ENCODE measurements at places on chromosomes 2 and 18.

GRCh38 chr18:991441-991840, 86.8 kb downstream of the ADCYAP1 start:
- ATAC-seq, result no peak

- no peak for ATAC-seq
Observed at GRCh38 chr18:63596964-63597363, 9.8 kb downstream of the SERPINB13 start.

DNA sequence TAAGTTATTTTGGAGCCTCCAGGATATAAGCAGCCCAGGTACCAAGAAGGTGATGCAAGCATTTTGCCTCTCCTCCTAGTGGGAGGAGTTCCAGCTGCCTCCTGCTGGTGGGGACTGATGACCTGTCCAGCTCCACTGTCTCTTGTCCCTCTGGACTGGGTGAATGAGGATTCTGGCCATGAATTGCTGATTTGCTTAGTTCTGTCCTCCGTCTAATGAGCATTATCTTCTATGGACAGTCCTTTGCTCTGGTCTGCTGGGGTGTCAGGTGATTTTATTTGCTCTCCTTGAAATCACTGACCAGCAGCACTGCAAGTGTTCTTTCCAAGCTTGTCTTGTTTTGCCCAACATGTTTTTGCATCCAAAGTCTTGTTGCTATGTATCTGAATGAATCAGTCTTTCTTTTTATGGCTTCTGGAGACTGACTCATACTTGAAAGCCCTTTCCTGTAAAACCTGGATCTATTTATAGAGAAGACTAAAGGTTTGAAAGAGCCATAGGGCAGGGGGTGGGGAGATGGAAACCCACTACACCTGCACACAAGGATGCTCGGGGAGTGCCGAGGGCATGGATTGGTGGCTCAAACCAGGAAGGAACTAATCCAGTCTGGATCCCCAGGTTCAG, 40.5 kb upstream of the EFHD1 start:
- ATAC-seq, result no peak

DNA sequence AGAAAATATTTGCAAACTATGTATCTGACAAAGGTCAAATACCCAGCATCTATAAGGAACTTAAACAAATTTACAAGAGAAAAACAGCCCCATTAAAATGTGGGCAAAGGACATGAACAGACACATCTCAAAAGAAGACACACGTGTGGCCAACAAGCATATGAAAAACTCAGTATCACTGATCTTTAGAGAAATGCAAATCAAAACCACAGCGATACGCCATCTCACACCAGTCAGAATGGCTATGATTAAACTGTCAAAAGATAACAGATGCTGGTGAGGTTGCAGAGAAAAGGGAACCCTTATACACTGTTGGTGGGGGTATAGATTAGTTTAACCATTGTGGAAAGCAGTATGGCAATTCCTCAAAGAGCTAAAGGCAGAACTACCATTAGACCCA, 64.3 kb upstream of the RBMS1 start:
- no peak for ATAC-seq

DNA sequence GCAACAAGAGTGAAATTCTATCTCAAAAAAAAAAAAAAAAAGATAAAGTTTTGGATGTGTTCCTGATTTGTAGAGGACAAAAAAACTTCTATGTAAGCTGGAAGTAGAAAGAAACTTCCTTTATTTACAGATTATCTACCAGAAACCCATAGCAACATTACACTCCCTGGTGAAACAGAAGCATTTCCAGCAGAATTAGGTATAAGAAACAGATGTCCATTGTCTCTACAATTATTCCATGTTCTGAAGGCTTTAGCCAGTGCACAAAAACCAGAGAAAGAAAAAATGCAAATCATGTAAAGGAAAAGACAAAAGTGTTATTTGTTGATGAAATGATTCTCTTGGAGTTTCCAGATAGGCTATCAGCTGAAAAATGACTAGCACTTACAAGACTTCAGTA, 4.9 kb downstream of the TUBB6 start:
- no peak for ATAC-seq

GRCh38 chr18:35127201-35127600, 86.0 kb downstream of the MAPRE2 start:
- ATAC-seq, result no peak

GRCh38 chr2:55151733-55152433, 80.2 kb downstream of the CLHC1 start:
- no peak for ATAC-seq

GRCh38 chr18:67805261-67805660, 288.7 kb upstream of the DSEL start:
- ATAC-seq, result no peak

GRCh38 chr2:31411771-31412170, 2.8 kb downstream of the XDH start:
- ATAC-seq, result peak; percentile 24

DNA sequence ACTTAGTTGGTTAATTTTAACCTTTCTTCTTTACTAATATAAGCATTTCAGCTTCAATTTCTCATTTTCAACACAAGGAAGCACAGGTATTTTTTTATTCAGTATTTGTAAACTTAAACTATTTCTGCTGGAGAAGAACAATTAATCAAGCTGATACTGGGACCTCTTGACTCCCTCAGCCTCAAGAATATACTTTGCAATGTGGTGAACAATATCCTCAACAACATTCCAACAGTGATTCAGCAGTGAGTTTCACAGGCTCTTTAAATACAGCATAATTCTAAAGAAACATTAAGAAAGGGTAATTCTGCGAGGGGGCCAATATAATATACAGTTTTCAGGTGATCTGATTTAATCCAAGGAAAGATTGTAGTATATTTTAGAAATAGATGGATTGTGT, 10.0 kb downstream of the RAPGEF4 start:
- no peak for ATAC-seq

DNA sequence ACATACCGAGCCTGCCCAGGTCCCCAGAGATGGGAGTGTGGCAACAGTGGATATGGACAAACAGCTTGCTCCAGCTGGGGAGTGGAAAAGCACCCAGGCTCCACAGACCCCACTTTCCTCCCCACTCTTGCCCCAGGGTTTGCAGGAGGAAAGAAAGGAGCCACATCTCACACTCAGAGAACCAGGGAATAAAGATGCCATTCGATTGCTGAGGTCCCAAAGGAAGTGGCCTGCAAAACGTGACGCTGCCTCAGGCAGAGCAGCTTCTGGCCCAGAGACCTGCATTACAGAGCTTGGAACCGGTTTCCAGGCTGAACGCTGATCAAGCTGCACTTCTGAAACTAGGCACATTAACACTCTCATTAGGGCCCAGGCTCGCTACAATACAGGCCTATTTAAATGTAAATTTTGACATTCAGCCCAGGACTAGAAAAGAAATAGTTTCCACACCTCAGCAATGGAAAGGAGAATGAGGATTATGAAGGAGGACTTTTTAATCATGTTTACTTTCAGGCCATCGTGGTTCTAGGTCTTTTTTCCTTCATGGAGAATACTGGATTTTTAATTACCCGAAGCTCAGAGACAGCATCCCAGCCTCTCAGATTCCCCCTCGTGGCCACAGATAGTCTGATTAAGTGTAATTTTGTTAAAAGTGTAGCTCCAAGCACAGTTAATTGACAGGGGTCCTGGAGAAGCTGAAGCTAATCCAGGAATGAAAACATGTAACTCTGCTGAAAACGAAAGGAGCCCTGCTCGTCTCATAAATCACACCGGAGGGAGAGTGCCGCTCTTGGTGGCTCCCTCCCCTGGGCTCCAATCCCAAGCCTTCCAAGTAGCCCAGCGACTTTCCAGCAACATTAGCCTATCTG, 221.3 kb upstream of the RAB6C start:
- no peak for ATAC-seq

- no peak for ATAC-seq
Observed at GRCh38 chr2:2638547-2639220, 307.6 kb upstream of the MYT1L start.

DNA sequence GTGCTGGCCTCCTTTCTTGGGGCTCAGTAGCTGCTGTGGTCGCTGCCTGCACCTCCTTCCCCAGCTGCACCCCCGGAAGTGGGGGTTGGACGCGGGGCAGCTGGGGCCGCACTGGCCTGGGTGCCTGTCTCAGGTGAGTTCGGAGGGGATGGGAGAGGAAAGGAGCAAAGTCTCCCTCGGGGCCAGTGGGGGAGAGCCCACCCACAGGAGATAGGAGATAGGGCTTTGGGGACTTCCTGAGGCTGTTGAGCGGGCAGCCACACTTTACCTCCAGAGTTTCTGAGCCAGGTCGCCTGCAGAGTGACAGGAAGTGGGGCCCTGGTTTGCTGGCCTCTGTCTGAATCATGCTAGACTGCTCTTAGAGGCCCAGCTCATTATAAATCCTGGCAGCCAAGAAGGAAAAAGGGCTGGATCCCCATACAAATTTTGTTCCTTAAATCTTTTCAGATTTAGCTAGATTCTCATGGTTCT, 8.1 kb downstream of the MBP start:
- peak; percentile 78 for ATAC-seq

GRCh38 chr18:80109676-80110078, 615 bp downstream of the ADNP2 start:
- ATAC-seq, result peak; percentile 40

- ATAC-seq, result no peak
Observed at GRCh38 chr2:58107803-58108710, 61.5 kb downstream of the VRK2 start.

GRCh38 chr2:231270221-231271114, 72.0 kb downstream of the ARMC9 start:
- ATAC-seq, result no peak

- ATAC-seq, result no peak
Observed at GRCh38 chr2:163155279-163155883, 316.8 kb upstream of the KCNH7 start.

GRCh38 chr2:172783165-172783898, 47.7 kb downstream of the RAPGEF4 start:
- ATAC-seq, result peak; percentile 41

DNA sequence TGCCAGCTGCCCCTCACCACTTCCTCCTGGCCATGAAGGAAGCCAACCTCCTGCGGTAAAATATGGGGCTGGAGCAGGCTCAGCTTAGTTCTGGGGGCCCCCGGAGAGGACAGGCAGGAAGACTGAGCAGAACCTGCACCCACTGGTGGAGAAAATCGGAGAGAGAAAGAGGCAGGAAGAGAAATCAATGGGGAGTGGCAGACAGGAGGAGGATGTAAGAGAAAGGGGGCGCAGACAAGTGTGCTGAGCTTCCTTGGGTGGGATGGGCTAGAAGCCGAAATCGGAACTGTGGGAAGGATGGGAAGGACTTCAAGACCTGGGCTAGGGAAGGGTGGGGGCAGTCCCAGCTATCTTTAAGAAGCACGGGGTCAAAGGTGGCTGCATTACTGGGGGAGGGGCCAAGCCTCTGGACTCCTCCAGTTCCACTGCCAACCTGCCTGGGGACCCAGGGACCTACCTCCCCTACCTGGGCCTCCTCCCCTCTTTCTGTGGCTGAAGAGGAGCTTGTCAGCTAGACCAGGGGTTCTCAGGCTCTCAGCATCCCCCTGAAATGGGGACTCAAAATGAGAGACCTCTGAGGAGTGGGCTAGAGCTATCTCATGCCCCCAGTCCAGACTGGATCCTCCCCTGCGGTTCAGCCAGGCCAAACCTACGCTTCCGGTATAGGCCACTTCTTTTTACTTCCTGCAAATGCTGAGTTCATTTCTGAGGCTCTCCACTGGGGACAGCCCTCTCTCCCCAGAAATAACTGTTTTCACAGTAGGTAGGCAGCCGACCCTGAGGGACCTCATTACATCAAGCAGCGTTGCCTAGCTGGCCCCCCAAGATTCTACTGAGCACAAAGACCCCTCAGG, 33.6 kb upstream of the B3GNT7 start:
- peak; percentile 83 for ATAC-seq

- ATAC-seq, result no peak
Observed at GRCh38 chr2:234691214-234691575, 194.3 kb upstream of the ARL4C start.

- ATAC-seq, result no peak
Observed at GRCh38 chr2:46167406-46167805, 129.8 kb upstream of the EPAS1 start.

DNA sequence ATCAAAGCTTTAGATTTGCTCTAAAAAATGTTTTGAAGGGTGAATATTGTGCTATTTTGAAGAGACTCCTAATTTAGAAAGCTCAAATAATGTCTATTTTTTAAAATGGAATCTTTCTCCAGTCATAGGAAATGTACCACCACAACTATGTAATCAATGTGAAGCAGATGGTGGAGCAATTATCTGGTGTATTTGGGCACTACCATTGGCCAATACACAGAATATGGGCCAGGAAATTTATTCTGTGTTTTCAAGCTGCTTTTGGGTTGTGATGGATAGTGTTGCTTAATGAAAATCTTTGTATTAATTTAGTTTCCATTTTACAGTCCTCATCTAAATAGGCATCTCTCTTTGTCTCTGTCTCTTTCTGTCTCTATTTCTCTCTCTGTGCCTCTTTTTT, 17.1 kb upstream of the VWC2L start:
- ATAC-seq, result no peak

DNA sequence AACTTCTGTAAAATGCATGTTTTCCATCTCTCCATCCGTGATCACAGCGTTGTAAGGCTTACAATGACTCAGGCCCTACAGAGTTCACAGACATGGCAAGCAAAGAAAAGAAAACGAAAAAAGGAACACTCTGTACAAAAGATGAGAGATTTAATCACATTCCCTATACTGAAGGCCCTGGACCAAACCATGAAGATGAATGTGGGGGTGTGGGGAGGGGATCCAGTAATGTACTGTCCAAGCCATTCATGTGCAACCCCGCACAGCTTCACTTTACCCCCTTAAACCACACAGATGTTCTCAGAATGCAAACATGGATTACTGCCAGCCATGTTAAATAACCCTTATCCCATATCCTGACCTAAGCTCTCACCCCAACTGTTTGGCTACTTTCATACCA, 391.1 kb downstream of the NCKAP5 start:
- no peak for ATAC-seq

GRCh38 chr2:18085593-18085992, 207.1 kb downstream of the KCNS3 start:
- ATAC-seq, result no peak

DNA sequence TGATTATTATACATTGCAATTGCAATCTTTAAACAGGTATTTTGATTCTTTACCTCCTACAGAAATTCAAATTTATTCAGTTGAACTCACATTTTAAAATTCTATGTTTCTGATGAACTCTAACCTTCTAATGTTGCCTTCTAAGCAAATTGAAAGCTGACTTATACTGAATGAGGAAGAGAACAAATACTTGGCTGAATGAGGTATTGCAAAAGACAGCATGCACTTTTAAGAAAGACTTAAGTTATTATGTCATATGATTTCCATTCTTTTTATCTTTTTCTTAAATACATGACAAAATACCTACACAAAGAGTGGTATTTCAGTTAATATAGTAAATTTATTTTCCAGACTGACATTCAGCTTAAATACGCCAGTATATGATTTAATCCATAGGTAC, 64.7 kb downstream of the FAM228A start:
- no peak for ATAC-seq

DNA sequence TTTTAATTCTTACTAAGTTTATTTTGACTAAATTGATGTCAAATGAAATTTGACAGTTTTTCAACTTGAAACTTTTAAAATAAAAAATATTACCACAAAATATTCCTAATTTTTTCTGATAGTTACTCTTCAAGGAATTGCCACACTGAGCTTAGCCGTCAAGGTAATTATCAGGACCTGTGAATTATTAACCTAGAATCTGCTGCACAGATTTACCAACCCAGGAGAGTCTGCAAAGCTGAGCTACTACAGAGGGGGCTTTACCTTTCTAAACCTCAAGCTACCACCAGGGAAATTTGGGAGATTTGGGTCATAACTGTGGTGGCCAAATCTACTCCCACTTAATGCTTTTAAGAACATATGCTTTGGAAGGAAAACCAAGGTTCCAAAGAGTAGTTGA, 324.6 kb downstream of the CCDC178 start:
- ATAC-seq, result no peak

- ATAC-seq, result peak; percentile 88
Observed at GRCh38 chr2:233443511-233444183, 89.4 kb downstream of the DGKD start.

GRCh38 chr2:236040600-236041328, 127.4 kb downstream of the GBX2 start:
- no peak for ATAC-seq

Data from stimulated activated memory B cell treated with anti-CD40 and anti-IgM and Interleukin-4, amounts not matched to agents 10 μg/mL and 1 μg/mL and 100 μg/mL, for 72 hours (primary cell).